ENCODE measurements at places on chromosomes 5 and 9.

- DNase-seq = no peak
These were observed 1565.0 kb upstream of the WWC1 start for GRCh38 chr5:166726406-166726805.

- DNase-seq = no peak
These were observed 79.8 kb downstream of the RICTOR start for GRCh38 chr5:38994324-38994927.

DNA sequence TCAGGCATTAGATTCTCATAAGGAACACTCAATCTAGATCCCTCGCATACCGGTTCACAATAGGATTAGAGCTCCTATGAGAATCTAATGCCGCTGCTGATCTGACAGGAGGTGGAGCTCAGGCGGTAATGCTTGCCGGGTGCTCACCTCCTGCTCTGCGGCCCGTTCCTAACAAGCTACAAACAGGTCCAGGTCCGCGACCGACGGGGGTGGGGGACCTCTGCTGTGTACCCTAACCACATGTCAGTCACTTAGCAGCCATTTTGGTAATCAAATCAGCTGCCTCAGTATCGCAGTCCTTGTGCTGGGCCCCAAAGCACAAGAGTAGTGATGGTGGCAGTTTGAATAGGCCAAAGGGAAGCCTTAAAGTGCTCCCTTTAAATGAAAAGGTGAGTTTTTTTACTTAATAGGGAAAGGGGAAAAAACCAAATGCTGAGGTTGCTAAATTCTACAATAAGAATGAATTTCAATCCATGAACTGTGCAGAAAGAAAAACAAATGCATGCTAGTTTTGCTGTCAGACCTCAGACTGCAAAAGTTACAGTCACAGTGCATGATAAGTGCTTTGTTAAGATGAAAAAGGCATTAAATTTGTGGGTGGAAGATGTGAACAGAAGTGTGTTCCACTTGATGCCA lies 67.0 kb upstream of the TNPO1 start:
- no peak for DNase-seq

- no peak for DNase-seq
These were observed 5.5 kb upstream of the DNAJB5 start for GRCh38 chr9:34984049-34984448.

- DNase-seq = no peak
These were observed 213.3 kb downstream of the CDK5RAP2 start for GRCh38 chr9:120366644-120367019.

GRCh38 chr5:132369474-132370180 lies at the start of gene SLC22A5:
Gene SLC22A5, plus strand, starts transcription at chr5:132369710. Its CDS starts 263 bp downstream, at chr5:132369973.
- peak; percentile 89 for DNase-seq

GRCh38 chr9:2367970-2368369 lies 253.6 kb upstream of the VLDLR start:
- no peak for DNase-seq

Data from activated T-cell treated with anti-CD3 and anti-CD28 coated beads, Interleukin-2, amount 50 U/mL, for 24 hours (primary cell).